ENCODE measurements at places on chromosomes 1 and 21. TPM values are rescaled to one million over a fixed set of nuclear protein-coding genes. Genes with fewer than 3 reads are reported as not detected.

Gene PRSS38
- not detected for total RNA-seq

Gene CELA3B
- not detected for total RNA-seq

Gene ANGPTL1
- total RNA-seq, result 8.1 TPM

Gene TEX50
- not detected for total RNA-seq

Gene HRNR
- not detected for total RNA-seq

Gene SLC30A10
- not detected for total RNA-seq

Measured in smooth muscle cell of trachea (primary cell).